ENCODE measurements at places on chromosomes 1 and 21.

DNA sequence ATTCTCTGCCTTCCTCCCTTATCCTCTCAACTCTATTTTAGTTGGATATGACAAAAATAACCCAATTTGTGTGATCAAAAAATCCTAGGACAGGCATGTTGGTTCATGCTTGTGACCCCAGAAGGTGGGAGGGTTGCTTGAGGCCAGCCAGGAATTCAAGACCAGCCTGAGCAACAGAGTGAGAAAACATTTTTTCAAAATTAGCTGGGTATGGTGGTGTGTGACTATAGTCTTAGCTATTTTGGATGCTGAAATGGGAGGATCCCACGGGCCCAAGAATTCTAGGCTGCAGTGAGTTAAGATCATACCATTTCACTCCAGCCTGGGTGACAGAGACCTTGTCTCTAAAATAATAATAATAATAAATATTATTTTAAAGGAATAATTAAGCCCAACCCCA lies 1383.1 kb upstream of the ADGRL2 start:
- no peak overlapping the region for H3K4me3 ChIP-seq
- H3K27ac ChIP-seq, result peak overlapping the region; percentile 42
- H3K27me3 ChIP-seq, result no peaks in the 10 kb centered on the region
- DNase-seq, result peak; percentile 55
- no peaks in the 10 kb centered on the region for H3K36me3 ChIP-seq
- H3K4me1 ChIP-seq, result peaks cover 14% of the 10 kb centered on the region

DNA sequence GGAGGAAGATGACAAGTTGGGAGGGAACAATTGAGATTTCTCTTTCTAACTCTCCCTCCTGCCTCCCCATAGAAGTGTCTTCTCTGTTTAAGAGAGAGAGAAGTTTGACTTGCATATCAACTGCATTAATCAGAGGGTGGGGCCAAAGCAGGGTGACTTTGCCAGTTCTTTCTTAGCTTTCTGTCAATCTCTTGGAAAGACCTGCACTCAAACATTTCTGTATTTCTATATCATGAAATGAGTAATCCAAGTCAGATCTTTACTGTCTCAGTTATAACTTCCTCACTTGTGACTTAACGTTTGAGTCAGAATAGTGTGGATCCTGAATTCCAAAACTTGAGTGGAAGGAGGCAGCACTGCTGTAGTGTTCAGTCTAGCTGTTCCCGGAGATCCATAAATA lies 180.8 kb upstream of the KCNK2 start:
- H3K4me3 ChIP-seq, result no peak overlapping the region
- no peak for DNase-seq
- no peaks in the 10 kb centered on the region for H3K36me3 ChIP-seq

GRCh38 chr21:33196941-33197374 lies 32.8 kb upstream of the IFNAR2 start:
- no peak overlapping the region for H3K27ac ChIP-seq
- no peaks in the 10 kb centered on the region for H3K4me1 ChIP-seq
- H3K36me3 ChIP-seq, result no peaks in the 10 kb centered on the region
- no peak overlapping the region for H3K4me3 ChIP-seq

DNA sequence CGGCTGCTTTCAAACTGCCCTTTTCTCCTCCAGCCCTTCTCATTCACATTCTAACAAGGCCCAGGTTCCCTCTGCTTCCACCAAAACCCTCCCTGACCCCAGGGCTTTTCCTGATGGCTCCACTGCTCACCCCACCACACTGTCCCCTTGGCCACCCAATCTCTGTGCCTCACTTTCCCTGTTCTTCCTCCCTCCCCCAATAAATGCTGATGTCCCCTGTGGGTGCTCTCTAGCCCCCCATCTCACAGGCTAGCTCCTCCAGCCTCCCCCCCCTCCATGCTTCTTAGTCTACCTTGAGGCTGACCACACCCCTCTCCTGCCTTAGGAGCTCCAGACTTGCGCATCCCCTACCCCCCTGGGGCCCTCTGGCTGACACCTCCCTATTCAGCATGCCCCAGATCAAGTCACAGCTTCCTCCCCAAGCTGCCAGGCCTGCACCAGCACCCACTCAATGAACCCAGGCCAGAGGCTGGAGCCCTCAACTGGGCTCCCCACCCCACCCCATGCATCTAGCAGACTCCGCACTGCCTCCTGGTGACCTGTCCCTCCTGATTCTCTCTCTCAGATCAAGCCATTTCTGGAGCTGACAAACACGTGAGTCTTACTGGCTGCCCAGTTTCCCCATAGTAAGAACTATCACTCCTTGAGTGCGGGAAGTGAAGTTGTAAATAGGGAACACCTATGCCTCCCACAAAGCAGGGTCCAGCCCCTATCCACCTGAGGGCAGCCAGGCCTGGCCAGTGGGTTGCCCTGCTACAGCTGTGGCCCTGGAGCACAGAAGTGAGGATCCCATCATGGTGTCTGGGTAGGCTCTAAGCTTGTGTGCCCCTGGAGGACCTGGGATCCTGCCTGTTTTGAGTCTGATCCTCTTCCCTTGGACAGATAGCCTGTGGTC lies 117.9 kb downstream of the DMRTB1 start:
- peak; percentile 32 for DNase-seq
- no peak overlapping the region for H3K4me3 ChIP-seq
- no peak overlapping the region for H3K27ac ChIP-seq
- no peaks in the 10 kb centered on the region for H3K27me3 ChIP-seq
- no peaks in the 10 kb centered on the region for H3K36me3 ChIP-seq

DNA sequence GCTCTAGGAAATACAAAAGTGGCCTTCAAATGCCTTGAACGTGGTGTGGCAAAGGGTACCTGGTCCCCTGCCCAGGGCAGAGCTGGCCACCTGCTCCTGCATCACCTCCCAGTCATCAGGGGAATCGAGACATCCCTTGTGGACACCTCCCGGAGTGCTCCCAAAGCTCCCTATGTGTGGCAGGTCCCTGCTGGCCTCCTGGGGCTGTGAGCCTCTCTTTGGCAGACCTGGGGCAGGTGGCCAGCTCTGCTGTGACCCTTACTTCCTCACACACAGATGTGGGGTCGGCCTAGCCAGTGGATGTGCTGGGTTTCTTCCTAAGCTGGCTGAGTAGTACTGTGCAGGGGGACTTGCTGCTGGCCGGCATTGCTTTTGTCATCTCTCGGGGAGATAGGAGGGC lies 86.5 kb downstream of the ITPKB start:
- no peak overlapping the region for H3K4me3 ChIP-seq
- H3K27ac ChIP-seq, result no peak overlapping the region
- H3K36me3 ChIP-seq, result no peaks in the 10 kb centered on the region
- no peak for DNase-seq
- H3K27me3 ChIP-seq, result no peaks in the 10 kb centered on the region

DNA sequence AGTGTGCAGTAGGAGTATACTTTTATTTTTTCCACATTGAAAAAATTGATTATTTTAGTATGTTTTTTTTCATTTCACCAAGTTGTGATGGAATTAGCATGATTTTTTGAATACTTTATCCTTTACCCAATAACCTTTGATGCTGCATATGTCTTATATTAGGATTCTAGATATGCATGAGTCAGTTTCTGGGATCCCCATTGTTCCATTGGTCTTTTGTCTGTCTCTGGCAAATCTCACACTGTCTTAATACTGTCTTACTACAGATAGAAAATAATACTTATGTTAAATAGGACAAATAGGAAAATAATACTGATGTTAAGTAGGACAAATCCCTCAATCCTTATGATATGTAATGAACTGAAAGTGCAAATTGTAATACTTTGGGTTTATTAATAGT lies 54.3 kb upstream of the ASB17 start:
- H3K27ac ChIP-seq, result no peak overlapping the region
- no peak for DNase-seq
- H3K27me3 ChIP-seq, result peaks cover 12% of the 10 kb centered on the region
- no peak overlapping the region for H3K4me3 ChIP-seq
- H3K36me3 ChIP-seq, result no peaks in the 10 kb centered on the region

DNA sequence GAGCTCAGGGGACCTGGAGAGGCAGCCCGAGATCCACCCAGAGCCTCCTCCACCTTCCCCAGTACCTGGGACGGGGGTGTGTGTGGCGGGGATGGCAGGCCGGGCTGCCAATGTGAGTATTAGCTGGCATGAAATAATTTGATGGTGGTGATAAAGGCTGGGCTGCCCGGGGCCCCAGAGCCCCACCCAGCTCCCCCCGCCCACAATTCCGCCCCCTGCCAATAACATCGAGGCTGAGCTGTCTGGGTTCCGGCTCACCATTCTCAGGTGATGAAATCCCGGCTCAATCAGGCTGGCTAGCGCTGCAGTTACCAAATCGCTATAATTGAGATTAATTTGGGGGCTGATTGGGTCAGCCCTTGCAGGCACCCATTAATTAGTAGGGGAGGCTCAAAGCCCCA lies 103.8 kb upstream of the CASZ1 start:
- peaks cover 33% of the 10 kb centered on the region for H3K4me1 ChIP-seq
- DNase-seq, result peak; percentile 85

- no peak overlapping the region for H3K4me3 ChIP-seq
- no peaks in the 10 kb centered on the region for H3K36me3 ChIP-seq
These were observed 26.6 kb downstream of the ATF3 start for GRCh38 chr1:212635141-212635631.

DNA sequence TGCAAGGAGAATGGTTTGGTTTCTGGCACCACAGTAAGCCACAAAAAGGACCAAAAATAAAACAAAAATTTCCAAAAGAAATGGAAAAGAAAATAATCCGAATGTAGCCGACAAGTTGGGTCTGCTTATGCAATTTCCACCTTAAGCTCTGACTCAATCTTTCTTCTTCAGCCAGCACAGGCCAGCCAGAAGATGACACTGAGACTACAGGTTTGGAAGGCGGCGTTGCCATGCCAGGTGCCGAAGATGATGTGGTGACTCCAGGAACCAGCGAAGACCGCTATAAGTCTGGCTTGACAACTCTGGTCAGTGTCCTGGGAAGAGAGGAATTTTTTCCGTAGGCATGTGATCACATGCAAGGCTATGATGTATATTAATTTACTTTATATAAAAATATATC lies 23.4 kb downstream of the PDPN start:
- no peak overlapping the region for H3K27ac ChIP-seq
- no peaks in the 10 kb centered on the region for H3K27me3 ChIP-seq
- H3K4me3 ChIP-seq, result no peak overlapping the region
- no peak for DNase-seq

DNA sequence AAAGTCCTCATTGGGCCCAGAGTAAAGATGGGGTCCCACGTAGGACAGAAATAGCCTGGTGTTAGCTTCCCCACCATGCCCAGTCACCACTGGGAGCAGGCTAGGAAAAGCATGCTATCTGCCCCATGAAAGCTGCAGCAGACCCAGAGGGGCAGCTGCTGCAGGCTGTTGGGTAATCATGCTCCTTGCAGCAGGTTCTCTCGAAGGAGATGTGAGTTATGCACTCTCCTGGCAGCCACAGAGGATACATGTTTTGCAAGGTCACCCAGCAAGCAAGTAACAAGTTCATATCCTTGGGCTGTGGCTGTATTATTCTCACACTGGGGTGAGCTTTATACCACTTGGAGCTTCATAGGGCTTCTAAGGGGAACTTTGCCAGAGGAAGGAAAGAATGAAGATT lies 9.1 kb upstream of the HEYL start:
- H3K36me3 ChIP-seq, result no peaks in the 10 kb centered on the region
- no peaks in the 10 kb centered on the region for H3K4me1 ChIP-seq
- no peak for DNase-seq
- no peak overlapping the region for H3K4me3 ChIP-seq

DNA sequence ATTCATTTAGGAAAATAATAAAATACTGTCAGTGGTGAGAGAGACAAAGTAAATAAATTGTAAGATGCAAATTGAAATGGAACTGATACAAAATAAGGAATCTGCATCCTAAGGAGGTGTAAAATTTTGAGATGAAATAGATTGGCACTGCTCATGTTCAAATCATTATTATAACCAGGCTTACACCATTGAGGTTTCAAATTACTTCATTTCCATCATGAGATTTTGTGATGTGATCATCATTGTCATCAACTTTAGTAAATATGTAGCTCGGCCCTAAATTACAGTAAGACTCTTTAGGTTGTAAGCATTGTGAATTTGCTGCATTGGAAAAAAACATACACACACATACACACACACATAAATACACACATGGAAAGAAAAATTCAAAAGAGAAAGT lies 123.4 kb downstream of the SDCCAG8 start:
- H3K4me1 ChIP-seq, result no peaks in the 10 kb centered on the region
- DNase-seq, result no peak
- H3K36me3 ChIP-seq, result peaks cover 7% of the 10 kb centered on the region
- H3K4me3 ChIP-seq, result no peak overlapping the region

GRCh38 chr1:175906370-175906769 lies 163.0 kb upstream of the TNR start:
- H3K27me3 ChIP-seq, result no peaks in the 10 kb centered on the region
- no peak overlapping the region for H3K27ac ChIP-seq
- H3K4me3 ChIP-seq, result no peak overlapping the region
- H3K4me1 ChIP-seq, result no peaks in the 10 kb centered on the region
- no peak for DNase-seq

DNA sequence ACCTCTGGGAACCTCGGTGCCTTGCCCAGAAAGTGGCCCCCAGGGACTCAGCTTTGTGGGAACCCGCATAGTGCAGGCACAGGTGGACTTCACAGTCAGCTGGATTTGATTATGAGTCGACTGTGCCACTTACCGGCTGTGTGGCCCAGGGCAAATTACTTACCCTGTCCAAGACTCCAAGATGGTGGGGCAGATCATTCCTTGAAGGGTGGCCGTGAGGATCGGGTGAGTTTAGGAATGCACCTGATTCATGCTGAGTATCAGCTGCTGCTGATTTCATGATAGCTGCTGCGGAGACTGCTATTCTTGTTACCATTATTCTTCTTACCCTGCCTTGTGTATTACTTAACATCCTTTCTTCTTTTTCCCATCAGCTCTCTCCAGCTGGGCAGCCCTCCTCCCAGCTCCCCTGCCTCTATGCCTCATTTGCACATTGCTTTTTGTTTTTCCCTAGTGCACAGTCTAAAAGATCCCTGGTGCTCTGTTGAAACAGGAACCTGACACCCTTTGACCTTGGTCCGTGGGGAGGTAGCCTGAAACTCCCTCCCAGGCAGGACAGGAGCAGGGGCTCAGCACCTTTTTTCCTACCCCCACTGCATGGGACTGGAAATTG lies 40.5 kb upstream of the FHAD1 start:
- H3K36me3 ChIP-seq, result peaks cover 13% of the 10 kb centered on the region
- no peak for DNase-seq
- no peaks in the 10 kb centered on the region for H3K27me3 ChIP-seq
- peaks cover 7% of the 10 kb centered on the region for H3K4me1 ChIP-seq
- no peak overlapping the region for H3K4me3 ChIP-seq
- H3K27ac ChIP-seq, result no peak overlapping the region

GRCh38 chr1:221575605-221576004 lies 166.3 kb downstream of the DUSP10 start:
- no peaks in the 10 kb centered on the region for H3K36me3 ChIP-seq
- no peak for DNase-seq
- H3K27me3 ChIP-seq, result no peaks in the 10 kb centered on the region
- H3K27ac ChIP-seq, result no peak overlapping the region
- no peaks in the 10 kb centered on the region for H3K4me1 ChIP-seq
